ENCODE measurements at places on chromosomes 16 and 17.

DNA sequence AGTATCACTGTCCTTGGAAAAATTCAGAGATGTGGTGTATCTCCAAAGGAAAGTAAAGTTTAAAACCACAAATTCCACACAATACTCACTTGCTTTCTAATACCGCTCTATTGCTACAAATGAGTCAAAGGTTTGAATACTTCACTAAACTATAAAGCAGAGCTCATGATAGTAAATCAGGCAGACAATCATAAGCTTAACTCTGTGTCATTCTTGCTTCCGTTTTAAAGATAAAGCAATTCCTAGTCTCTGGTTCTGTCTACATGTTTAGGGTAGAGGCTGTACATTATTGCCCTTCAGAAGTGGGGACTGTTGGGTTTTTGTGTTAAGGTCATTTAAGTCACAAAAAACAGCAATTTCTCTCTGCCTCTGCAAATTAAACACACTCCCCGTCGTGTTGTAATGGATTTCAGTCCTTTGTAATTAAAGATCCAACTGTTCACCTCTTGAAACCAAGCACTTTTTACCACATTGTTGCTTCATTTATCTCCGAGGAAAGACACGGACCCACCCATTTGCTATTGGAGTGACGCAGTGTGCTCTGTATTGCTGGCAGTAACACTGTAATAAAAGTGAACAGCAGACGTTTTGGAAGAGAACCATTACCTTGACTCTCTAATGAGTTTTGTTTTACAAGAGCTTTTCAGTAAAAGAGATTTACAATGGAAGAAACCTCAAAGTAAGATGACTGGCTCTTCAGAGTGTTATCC, 83.1 kb upstream of the CNTNAP4 start:
- no peak for DNase-seq

DNA sequence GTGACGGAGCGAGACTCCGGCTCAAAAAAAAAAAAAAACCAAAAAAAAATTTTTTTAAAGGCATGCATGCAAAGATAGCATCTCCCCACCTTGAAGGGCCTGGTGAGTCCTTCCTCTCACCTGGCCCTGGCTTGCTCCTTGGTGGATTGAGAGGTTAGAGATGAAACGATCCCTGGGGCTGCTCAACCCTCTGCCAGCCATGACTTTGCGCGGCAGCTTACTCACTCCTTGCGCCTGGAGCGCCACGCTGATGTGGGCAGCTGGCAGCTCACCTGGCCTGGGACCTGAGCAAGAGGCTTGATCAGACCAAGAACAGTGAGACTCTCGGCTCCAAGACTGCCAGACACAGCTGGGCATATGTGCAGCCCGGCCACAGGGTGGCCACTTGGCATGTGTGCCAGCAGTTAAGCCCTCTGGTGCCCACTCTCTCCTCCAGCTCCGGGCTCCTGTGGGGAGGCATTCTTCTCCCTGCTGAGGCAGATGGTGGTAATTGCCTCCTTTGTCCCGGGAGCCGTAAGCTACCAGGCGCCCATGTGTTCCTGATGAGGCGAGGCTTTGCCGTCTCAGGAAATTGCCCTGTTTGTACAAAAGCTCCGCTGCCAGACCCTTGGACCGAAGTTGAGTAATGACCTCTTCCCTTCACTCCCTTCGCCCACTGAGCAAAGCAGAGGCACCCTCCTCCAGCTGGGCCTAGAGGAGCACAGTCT, 5.1 kb upstream of the EVPL start:
- no peak for DNase-seq

- DNase-seq: no peak
Observed at GRCh38 chr17:68783861-68784260, 171.3 kb downstream of the ABCA8 start.

DNA sequence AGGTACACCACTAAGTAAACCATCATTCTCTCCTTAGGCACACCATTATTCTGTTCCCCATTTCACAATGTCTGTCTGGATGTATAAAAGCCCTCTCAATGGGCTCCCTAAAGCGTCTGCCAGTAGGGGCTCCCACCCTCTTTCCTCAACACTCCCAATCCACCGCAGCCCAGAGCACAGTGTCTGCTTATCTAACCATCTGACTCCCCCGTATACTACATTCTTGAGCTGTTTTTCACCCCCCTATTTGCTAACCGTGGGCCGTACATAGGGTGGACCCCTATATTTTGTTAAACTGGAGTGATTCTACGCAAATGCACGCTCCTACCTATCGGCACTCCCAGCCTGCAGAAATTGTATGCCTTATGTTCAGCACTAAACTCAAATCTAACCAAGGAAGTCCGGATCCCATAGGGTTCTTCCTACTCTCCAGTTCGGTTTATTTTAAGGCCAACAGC, 685 bp upstream of the PSMD3 start:
- DNase-seq: peak; percentile 31

DNA sequence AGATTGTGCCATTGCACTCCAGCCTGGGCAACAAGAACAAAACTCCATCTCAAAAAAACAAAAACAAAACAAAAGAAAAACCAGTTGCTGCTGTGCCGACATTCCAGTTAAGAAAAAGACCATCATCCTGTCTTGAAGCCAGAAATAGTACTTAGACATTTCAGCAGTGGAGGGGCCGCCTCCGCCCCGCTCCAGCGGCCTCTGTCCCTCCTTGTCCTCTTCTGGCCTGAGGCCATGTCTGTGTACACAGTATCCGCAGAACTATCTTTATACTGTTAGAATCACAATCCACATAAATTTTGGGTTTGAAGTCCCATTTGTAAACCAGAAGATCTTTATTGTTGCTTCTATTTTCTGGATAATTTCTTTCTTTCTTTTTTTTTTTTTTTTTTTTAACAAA, 24.9 kb downstream of the ZC3H18 start:
- DNase-seq: no peak

GRCh38 chr17:14334919-14335318, 34.0 kb downstream of the HS3ST3B1 start:
- DNase-seq: no peak

- no peak for DNase-seq
Observed at GRCh38 chr17:81431545-81432482, 36.6 kb downstream of the BAHCC1 start.

DNA sequence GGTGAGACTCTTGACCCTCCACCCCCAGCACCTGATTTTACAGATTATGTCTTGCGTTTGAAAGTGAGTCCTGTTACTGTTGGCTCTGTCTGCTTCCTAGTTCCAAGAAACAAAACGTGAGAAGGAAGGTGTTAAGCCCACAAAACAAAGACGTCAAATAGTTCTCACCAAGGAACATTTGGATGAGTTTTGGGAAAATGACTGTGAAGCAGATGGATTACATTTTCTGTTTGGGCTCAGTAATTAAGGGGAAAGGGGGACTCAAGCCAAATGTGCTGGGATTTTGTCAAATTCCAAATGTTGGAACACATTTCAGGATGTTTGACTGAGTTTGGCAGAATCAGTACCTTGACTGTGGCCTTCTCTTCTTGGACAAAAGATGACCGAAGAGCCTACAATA, 71.2 kb downstream of the PCTP start:
- no peak for DNase-seq

GRCh38 chr16:88354229-88355092, 28.3 kb upstream of the ZNF469 start:
- no peak for DNase-seq

DNA sequence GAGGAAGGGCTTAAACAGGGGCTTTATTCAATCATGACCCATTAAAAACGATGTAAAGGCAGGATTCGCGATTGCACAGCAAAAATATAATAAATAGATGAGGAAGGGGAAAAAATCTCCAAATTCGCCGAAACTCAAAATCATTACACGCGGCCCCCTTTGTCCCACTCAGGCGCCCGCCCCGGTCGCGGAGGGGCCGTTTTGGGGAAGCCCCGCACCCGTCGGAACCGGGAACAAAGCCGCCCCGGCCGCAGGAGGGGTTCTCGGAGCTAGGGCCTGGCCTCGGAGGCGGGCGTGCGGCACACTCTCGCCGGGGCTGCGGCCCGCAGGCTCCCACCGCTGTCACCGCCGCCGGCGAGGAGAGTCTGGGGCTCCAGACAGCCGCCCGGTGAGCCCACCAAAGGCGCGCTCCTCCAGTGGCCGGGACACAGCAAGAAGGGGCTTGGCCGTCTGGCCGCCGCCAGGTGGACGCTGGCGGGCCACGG, 521 bp downstream of the C16orf87 start:
- DNase-seq: peak; percentile 57

DNA sequence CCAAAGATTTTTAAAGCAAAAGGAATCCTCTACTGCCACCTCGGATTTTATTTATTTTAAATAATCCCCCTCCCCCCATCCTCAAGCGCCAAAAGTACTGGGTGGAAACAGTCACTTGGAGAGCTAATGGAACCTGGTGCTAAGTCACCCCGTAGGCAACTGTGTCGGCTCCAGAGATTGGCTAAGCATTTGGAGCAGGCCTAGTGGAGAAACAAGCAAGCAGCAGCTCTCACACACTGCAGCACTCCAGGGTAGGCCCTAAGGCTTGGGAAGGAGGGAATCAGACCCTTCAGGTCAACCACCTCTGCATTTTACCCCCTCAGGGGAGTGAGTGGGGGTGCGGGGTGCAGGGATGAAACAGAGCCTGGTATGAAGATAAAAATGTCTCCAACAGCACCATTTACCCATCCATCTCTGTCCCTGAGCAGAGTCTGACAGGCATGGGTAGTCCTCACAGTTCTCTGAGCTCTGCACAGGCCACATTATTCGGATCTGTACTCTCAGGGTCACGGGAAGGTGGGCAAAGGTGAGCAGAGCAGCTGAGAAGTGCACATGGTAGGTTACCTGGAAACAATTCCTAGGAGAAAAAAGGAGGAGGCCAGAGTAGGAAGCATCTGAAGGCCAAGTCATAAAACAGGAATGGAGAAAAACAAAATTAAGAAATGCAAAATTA, 27.2 kb upstream of the STAC2 start:
- no peak for DNase-seq

GRCh38 chr16:23802776-23803175, 33.0 kb upstream of the PRKCB start:
- DNase-seq: no peak

- DNase-seq: no peak
Observed at GRCh38 chr16:1761751-1762150, 9.6 kb downstream of the NME3 start.

DNA sequence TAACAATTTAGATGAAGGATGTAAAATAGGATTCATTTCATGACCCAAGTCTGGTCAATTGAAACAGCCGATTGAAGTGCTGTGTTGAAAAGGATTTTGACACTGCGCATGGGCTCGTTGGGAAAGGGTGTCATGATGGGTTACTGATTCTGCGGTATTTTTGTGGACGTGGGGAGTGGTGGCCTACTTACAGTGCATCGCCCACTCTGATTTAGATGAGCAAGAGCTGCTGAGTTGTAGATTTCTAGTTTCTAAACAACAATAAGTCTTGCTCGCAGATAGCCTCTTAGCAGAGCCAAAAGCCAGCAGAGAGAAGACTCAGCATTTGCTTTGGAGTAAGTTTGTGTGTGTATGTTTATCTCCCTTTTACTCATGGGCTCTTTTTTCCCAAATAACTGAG, 731.0 kb downstream of the MAF start:
- DNase-seq: no peak

GRCh38 chr16:79008036-79008868, 592.3 kb downstream of the MAF start:
- DNase-seq: no peak

DNA sequence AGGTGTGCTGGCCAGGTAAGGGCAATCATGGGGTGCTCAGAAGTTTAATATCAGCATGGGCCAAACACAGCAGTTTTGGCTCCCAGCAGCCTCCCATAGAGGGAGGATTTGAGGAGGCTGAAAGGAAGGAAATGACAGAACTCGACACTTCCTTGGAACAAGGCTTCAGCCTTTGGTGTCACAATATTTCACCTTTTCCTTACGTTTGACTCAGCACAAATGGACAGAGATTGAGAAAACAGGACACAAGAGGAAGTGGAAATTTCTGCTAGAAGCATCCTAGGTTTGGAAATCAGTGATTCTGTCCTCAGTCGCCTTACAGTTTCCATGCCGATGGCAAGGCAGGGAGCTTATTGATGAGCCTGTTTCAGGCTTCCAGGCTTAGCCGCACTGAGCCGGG, 181.4 kb downstream of the MAF start:
- no peak for DNase-seq

GRCh38 chr17:16378636-16379282, 2.1 kb upstream of the UBB start:
- DNase-seq: no peak

DNA sequence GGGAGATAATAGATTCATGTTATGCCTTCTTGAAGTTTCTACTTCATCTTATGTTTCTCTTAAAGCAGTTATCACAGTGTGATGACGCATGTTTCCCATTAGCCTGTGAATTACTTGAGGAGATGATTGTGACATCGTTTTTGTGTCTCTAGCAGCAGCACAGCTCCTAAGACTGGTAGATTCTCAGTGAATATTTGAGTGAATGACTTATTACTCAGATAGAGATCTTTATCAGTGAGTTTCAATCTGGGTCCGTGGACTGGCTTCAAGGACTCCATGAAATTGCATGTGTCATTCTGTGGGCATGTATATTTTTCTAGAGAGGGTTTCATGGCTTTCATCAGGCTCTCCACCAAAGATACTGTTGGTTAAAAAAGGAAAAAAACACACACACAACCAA, 29.9 kb downstream of the YPEL2 start:
- DNase-seq: no peak

DNA sequence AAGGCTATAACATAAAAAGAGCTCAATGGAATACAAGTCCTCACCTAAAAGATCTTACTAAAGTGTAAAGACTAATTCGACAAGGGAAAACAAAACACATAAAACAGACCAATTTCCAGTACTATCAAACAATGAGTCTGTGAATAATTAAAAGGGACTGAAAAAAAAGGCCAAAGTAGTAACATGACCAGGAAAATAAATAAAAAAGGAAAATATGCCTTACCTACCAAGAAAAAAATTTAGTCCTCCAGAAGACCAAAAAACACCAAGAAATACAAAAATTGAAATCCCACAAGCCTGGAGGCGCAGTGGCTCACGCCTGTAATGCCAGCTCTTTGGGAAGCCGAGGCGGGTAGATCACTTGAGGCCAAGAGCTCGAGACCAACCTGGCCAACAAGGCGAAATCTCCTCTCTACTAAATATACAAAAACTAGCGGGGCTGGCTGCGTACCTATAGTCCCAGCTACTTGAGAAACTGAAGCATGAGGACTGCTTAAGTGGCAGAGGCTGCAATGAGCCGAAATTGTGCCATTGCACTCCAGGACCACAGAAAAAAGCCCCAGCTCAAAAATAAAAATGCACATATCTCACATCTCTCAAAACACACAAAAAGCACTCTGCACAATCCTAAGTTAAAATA, 60.8 kb downstream of the TEX14 start:
- peak; percentile 32 for DNase-seq

DNA sequence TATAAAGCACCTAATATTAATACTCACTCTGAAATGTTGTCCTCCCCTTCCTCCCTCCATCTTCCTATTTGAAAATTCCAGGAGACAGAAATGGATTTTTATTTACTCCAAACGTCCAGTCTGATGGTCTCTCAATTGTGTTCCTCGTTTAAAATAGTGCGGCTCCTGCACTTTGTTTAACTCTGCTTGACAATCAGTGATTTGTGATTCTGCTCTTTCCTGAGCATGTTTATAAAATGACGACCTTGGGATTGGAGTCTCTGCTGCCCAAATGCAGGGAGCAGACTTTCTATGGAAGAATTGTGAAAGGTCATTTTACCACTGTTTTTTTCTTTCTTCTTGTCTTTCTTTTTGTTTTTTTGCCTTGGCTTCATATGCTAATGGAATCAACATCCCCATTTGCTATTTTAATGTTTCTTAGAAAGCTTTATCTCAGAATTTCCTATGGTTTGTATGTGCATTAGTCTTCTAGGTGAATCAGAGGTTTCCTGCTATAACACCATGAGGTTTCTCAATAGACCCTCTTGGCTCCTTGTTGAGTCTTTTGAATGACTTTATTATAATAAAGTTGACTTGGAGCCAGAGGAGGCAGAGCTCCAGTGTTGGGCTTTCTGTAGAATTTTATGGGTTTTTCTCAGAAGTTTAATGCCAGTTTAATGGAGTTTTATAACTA, 376.5 kb downstream of the CDH11 start:
- DNase-seq: no peak

Measured in WTC11 (cell line).